Renal cortex interstitium (tissue), 15 donors: ENCODE measurements at places on chromosomes 11 and 22.

GRCh38 chr22:23068832-23069385, 1.4 kb upstream of the GNAZ start:
- DNase-seq: no peak

GRCh38 chr11:76589964-76590950, 80.3 kb downstream of the LRRC32 start:
- no peak for DNase-seq

GRCh38 chr11:130892861-130893260, 23.4 kb downstream of the SNX19 start:
- DNase-seq: no peak

- DNase-seq: no peak
These were observed 16.2 kb downstream of the DYNC2H1 start for GRCh38 chr11:103125462-103125861.

DNA sequence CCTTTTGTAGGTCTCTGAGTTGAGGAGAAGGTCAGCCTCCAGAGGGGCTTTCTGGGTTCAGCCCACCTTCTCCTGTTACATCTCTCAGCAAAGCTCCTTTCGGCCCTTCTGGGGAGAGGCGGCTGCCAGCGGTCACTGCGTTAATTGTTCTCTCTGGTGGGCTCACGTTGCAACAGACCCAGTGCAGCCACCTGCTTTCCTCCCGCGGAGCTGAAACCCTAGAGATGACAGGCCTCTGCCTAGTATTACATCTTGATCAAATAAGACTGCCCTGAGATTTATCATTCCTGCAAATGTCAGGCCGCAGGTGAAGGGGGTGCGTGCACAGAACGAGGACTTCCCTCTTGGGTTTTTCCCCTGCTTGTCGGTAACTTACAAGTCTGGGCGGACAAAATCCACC, 43.2 kb upstream of the CREB3L1 start:
- no peak for DNase-seq

- no peak for DNase-seq
These were observed 97.2 kb downstream of the JRKL start for GRCh38 chr11:96486890-96487611.

DNA sequence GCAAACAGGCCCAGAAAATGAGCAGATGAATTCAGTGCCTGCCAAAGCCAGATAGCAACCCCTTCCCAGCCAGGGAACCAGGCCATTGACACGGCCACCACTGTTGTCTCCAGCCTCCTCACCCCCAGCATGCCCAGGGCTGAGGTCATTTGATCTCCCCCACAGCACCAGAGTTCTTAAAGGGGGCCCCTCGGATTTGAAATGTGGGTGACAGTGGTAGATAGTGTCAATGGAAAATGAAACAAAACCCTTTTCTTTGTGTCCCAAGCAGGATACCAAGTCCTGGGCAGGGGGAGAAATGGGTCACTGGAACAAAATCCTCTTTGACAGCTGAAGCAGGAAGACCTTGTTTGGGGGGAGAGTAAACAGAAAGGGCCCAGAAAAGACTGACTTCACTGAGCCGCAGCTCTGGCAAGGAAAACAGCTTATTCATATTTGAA, 14.3 kb upstream of the ACCSL start:
- DNase-seq: no peak

GRCh38 chr11:111162305-111162704, 83.2 kb upstream of the POU2AF2 start:
- DNase-seq: no peak

- DNase-seq: no peak
These were observed 21.9 kb upstream of the PANX1 start for GRCh38 chr11:94106716-94107115.

GRCh38 chr11:67640021-67640757, 626 bp upstream of the TBX10 start:
- no peak for DNase-seq

DNA sequence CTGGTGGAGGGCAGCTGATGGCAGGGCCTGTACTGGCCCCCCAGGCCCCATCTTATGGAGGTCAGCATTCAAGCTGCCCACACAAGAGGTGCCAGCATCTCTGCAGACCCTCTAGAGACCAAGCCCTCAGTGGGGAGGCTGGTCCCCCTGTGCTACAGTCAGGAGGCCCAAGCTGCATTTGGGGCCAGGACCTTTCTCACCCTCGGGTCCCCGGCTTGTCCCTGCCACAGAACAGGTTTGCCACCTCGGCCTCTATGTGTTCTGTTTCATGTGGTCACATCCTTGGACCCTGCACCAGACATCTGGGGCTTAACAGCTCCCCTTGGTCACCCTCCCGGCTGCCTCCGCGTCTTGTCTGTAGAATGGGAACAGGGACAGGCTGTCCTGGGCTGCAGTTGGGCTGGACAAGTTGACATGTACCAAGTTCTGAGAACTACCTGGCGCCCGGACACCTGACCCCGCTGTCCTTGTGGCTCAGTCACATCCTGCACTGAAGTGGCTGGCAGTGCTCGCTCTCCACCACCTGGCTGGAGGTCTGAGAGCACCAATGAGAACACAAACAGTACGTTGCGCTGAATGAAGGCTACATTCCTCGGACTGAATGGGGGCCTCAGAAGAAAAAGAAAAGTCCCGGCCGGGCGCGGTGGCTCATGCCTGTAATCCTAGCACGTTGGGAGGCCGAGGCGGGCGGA, 2.7 kb upstream of the PLXNB2 start:
- DNase-seq: no peak

GRCh38 chr11:64809781-64810241, 540 bp downstream of the MEN1 start:
- DNase-seq: no peak

DNA sequence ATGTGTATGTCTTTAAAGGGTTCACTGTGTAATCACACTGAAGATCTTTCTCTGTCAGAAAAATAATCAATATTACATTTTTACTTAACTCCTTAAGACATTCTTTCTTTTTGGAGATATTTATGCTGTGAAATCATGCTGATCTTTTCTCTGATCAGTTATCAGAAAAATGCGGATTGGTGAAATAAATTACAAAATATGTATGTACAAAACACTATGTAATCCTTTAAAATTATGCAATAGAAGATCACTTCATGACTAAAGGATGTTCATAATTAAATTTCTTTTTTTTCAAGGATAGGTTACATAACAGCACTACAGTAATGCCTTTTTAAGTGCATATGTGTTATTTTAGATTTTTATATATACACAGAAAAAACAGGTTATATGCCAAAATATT, 24.7 kb downstream of the BTBD10 start:
- no peak for DNase-seq
